Stimulated activated CD4-positive, alpha-beta T cell treated with anti-CD3 and anti-CD28 coated beads, Interleukin-15, amount 100 ng/mL, for 48 hours (primary cell): ENCODE measurements at places on chromosomes 4 and X.

DNA sequence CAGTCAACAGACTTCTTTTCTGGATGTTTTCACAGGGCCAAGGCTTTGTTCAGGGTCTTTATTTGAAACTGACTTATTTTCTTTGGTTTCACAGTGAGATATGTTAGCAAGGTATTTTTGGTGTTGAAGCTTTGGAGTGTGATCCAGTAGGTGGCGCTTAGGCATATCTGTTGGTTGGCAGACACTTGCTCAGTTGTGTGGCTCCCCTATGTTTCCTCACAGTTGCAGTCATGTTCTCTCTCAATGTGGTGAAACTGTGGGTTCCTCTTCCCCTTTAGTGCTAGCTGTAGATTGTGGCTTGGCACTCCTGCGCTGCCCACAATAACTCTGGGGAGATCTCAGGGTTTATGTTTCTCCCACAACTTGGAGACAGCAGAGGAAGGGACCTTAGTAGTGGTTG is 460.8 kb downstream of the SLITRK2 start:
- DNase-seq: no peak

- no peak for DNase-seq
Measured at GRCh38 chr4:78584863-78585547, 33.4 kb downstream of the ANXA3 start.

DNA sequence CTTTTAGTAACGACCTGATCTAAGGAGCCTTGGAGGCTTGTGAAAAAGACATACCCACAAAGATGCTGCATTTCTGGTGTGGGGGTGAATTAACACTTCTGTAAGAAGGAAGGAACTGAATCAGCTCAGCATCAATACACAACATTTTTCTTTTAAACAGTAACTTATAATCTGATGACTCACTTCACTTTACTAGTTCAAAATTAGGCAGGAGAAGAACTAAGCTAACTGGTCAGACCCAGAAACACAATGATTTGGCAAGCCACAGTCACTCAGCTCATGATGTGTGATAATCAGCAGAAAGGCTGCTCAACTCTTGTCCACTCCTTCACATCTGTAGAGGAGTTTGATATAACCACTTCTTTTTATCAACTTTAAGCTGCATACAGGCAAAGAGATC is 4.6 kb downstream of the MMAA start:
- DNase-seq: no peak

GRCh38 chr4:153223930-153224329 is 19.7 kb downstream of the TRIM2 start:
- DNase-seq: no peak

DNA sequence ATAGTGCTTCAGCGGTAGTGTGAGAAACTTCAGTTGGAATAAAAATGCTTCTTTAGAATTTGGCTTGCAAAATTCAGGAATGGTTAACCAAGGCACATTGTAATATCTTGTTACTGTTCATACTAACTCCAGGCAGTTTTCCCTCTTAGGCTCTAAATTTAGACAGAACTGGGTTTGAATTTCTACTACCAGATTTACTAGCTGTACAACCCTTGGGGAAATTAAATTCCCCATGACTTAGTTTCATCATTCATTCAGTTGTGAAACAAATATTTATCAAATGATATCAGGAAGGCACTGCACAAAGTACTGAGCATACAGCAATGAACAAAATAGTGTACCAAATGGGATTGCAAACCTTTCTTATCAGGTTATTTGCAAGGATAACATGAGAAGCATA is 135.0 kb upstream of the IL15 start:
- no peak for DNase-seq

- DNase-seq: no peak
Measured at GRCh38 chrX:101136235-101136634, 38.2 kb downstream of the CENPI start.

DNA sequence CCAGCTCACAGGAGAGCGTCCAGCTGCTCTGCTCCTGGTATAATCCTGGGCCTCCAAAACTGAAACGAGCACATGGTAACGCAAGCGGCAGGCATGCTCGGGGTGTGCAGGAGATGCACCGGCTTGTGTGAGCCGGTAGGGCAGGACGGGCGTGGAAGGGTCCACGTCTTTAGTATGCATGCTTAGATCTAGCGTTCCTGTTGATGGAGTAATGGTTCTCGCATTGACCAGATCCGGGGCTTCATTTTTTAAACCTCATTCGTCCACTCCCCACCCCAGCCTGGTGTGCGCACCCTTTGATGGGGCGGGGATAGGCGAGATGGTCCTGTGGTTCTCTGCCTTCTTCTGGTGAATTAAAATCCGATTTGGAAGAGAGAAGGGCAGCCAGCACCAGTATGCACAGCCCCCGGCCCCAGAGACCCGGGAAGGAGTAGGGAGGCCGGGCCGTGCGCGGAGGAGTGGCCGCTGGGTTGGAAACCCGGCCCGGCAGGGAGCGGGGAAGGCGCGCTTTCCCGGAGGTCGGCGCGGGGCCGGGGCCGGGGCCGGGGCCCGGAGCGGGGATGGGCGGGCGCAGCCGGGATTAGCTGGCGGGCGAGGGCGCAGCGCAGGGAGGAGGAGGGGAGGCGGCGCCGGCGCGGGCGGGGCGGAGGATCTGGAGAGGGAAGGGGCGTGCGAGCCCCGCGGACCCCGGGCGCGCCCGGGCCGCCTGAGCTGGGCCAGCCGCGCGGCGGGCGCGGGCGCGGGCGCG is 39.9 kb downstream of the FAM149A start:
- DNase-seq: no peak

- no peak for DNase-seq
Measured at GRCh38 chr4:170057866-170058265, 31.7 kb upstream of the MFAP3L start.

- DNase-seq: no peak
Measured at GRCh38 chr4:27524224-27524623, 663.6 kb downstream of the STIM2 start.

- no peak for DNase-seq
Measured at GRCh38 chrX:40167850-40168479, 70.2 kb upstream of the BCOR start.

DNA sequence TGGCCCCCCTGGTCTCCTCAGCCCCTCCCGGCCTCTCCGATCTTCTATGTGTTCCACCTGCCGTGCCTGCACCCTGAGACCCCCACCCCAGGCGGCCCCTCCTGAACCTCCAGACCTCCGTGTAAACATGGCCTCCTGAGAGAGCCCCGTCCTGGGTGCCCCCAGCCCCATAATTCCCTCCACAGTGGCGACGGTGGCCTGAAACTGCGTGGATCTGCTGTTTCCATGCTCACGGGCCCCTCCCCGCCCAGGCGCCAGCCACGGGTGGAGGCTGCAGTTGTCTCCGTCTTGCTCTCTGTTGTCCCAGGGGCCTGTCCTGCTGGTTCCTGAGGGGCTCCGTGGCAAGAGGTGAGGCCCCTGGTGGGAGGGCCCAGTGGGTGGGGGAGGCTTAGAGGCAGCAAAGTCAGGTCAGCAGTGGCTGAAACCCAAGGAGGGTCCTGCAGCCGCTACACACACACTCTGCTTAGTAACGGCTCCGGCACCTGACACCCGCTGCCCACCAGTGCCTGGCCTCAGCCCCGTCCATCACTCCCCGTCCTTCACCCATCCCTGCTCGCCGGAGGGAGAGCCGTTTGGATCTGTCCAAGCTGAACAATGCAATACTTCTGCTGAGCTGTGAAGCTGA is 75.8 kb downstream of the FAM53A start:
- DNase-seq: no peak

- no peak for DNase-seq
Measured at GRCh38 chr4:78922207-78922606, 17.0 kb downstream of the PAQR3 start.

GRCh38 chrX:123959281-123960063 is 2.0 kb upstream of the STAG2 start:
- DNase-seq: no peak

DNA sequence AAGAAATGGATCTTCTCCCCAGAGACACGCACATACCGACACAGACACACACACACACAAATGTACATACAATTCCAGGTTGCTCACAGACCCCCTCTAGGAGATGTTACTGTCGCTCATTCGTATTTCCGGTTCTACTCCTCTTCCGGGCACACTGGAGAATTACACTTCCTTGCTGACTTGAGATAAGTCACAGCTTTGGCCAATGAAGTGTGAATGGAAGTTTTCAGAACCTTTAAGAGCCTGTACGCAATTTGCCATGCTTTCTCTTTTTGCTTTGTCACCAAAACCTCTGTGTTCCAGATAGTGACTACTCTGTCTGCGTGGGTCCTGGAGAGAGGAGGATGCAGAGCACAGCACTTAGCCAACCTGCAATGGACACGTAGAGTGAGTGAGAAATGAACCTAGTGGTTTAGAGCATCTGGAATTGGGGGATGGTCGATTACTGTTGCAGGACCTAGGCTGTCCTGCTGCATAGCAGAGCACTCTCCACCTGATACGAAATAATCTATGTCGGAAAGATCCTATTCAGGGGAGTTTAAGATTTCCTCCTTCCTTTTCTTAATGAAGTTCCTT is 239.5 kb upstream of the TET2 start:
- DNase-seq: no peak

- no peak for DNase-seq
Measured at GRCh38 chrX:118116713-118117550, at the start of gene KLHL13. TSS of gene KLHL13 (minus strand) at chrX:118116810. CDS start at chrX:118028473, 88,337 bp downstream.

- no peak for DNase-seq
Measured at GRCh38 chr4:144206711-144207110, 66.2 kb upstream of the GYPA start.

DNA sequence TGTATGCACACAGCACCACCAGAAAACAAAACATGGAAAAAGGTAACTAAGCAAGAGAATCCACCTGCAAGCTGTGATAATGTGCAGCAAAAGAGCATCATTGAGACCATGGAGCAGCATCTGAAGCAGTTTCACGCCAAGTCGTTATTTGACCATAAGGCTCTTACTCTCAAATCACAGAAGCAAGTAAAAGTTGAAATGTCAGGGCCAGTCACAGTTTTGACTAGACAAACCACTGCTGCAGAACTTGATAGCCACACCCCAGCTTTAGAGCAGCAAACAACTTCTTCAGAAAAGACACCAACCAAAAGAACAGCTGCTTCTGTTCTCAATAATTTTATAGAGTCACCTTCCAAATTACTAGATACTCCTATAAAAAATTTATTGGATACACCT is 90.2 kb downstream of the TET2 start:
- DNase-seq: no peak

DNA sequence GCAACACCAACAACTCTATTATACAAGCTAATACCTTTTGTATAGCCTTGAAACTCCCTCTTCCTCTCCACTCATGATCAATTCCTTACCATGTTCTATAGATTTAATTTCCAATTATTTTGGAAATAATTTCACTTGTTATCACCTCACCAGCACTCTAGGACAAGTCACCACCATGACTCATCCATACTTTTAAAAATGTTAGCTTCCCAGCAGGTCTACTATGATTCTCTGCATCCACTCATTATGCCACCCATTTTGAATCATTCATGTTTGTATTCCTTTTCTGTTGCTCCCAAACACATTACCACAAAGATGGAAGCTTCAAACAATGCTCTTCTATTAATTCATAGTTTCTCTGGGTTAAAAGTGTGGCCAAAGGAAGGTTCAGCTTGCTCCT is 469.6 kb downstream of the PDGFC start:
- no peak for DNase-seq

- no peak for DNase-seq
Measured at GRCh38 chrX:40607381-40607780, 15.8 kb upstream of the MPC1L start.

- no peak for DNase-seq
Measured at GRCh38 chrX:131901546-131901945, 121.6 kb upstream of the STK26 start.

DNA sequence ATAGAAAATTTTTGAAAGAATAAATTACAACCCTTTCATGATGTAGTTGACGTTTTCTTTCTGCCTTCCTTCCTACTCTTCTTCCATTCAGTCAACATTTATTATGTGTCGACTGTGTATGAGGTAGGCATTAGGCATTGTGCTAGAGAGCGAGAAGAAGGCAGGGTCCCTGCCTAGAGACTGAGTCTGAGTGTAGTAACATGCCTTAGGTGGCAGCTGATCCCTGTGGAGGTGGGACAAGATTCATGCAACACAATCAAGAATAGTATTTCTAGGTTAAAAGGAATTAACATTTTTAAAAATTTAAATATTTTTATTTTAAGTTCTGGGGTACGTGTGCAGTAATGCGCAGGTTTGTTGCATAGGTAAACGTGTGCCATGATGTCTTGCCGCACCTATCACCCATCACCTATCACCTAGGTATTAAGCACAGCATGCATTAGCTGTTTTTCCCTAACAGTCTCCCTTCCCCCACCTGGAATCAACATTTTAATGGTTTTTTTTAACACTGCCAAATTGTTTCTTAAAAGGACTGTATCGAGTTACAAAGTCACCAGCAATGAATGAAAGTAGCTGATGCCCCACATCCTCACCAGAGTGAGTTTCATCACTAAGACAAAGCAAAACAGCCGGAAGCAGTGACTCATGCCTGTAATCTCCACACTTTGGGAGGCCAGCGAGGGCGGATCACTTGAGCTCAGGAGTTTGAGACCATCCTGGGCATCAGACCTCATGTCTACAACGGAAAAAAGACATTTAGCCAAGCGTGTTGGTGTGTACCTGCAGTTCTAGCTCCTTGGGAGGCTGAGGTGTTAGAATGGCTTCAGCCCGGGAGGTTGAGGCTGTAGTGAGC is 84.0 kb downstream of the WWC2 start:
- DNase-seq: peak; percentile 13

DNA sequence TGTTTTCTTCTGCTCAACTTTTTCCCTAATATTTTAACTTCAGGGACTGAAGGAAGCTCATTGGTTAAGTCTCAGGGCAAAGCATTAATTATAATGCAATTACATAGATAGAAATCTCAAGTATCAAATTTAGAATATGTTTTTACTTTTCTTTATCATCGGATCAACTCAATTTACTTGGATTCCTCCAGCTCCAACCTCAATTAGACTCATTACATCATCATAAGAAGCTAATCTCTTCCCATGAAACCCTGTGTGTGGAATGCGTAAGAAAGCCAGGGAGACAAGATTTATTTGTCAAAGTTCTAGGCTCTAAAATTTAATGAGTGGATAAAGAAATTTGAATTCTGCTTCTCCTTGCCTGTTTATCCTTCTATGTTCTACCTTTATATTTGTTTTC is 918.4 kb downstream of the ADGRL3 start:
- no peak for DNase-seq

DNA sequence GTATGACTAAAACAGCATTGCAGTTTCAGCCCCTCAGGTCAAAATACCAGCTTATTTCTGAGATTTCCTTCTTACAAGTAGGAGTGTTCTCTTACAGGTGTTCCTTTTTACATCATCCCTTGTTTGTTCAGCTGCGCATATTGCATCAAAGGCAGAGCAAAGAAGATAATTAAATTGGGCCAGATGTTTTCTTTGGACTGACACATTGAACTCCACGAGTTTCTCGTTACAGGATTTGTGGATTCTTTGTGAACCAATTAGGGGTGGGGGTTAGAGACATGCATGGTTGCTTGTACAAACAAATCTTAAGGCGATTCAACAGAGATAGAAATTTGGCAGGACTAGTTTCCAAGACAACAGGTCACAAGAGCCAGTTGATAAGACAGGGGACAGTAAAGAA is 95.7 kb downstream of the SPANXN4 start:
- DNase-seq: no peak
